ENCODE measurements at places on chromosomes 3 and 15. TPM values are rescaled to one million over a fixed set of nuclear protein-coding genes. Genes with fewer than 3 reads are reported as not detected.

Gene PAK6
- total RNA-seq, result 0.91 TPM

Gene ROPN1B
- 8.2 TPM for total RNA-seq

Gene MME
- 9.4 TPM for total RNA-seq

Gene GPR149
- total RNA-seq, result not detected

Gene GATM
- 1.3 TPM for total RNA-seq

Gene KIF15
- 33.3 TPM for total RNA-seq

Gene TNFAIP8L3
- not detected for total RNA-seq

Gene ATP13A3
- 114 TPM for total RNA-seq

Gene CPLX3
- 0.08 TPM for total RNA-seq

Gene SEMA6D
- total RNA-seq, result 0.64 TPM

Gene TMCC1
- 6.3 TPM for total RNA-seq

Gene PARP6
- 32.7 TPM for total RNA-seq

Gene GABRA5
- 3.2 TPM for total RNA-seq

Gene CHRNA7
- total RNA-seq, result 0.30 TPM

Gene PRRT3
- total RNA-seq, result 1.5 TPM

Gene FAM107A
- total RNA-seq, result not detected

Gene CELF6
- total RNA-seq, result not detected

Gene FBXO40
- total RNA-seq, result not detected

Gene ANKRD34C
- not detected for total RNA-seq

Gene GNL3
- 339 TPM for total RNA-seq

Gene MAP6D1
- total RNA-seq, result 1.0 TPM

Gene DAG1
- total RNA-seq, result 112 TPM

Gene TM4SF18
- total RNA-seq, result 5.0 TPM

Gene ZNF385D
- total RNA-seq, result 1.9 TPM

Gene SLC2A2
- not detected for total RNA-seq

Gene GOLGA8J
- not detected for total RNA-seq

Gene ARHGAP31
- 3.8 TPM for total RNA-seq

Gene CCDC80
- total RNA-seq, result 6.2 TPM

Gene KBTBD8
- total RNA-seq, result 2.1 TPM

Gene TRPC1
- total RNA-seq, result 5.9 TPM

Gene MAP2K5
- total RNA-seq, result 6.7 TPM

Gene RBP2
- not detected for total RNA-seq

Gene ACKR4
- total RNA-seq, result 0.13 TPM

Gene GOLGA6L9
- total RNA-seq, result 3.1 TPM

Gene TMEM158
- 17.2 TPM for total RNA-seq

Gene SLC9A9
- total RNA-seq, result 3.3 TPM

Gene CD80
- total RNA-seq, result not detected

Gene INKA1
- total RNA-seq, result 1.7 TPM

Gene IL17RC
- 35.3 TPM for total RNA-seq

All from A375 (cell line).